ENCODE measurements at places on chromosomes 3 and 15.
A peak's percentile ranks its signal among the peaks of the same experiment; 100 is the strongest.

GRCh38 chr3:52492059-52492458, 3.1 kb upstream of the STAB1 start:
- DNase-seq: no peak

DNA sequence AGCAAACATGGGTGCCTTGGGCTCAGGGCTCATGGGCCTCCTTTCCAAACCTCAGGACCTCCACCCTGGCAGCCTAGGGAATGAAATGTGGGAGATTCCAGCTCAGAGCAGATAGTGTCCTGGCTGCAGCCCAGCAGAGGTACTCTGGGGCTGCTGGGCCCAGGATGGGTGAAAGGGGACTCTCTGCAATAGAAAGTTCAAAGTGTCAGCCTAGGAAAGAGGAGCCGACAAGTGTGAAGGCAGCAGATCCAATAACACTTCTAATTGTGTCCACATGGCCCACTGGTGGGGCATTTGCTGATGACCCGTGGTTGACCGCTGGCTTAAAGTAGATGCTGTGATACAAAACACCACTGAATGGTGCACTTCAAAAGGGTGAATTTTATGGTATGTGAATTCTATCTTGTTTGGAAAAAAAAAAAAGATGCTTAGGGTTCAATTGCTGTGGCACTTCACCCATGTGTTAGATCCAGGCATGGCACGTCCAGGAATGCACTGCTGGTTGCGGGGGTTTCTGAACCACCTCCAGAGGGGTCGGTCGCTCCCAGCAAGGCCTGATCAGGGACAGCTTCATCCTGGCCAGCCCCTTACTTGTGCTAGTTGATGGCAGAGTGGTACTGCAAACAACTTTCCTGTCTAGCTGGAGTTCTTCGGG, 20.9 kb downstream of the AMOTL2 start:
- no peak for DNase-seq

- DNase-seq: no peak
Measured at GRCh38 chr15:68500363-68501258, 68.6 kb upstream of the ITGA11 start.

- peak; percentile 74 for DNase-seq
Measured at GRCh38 chr3:42507252-42507651, 4.8 kb downstream of the VIPR1 start.

DNA sequence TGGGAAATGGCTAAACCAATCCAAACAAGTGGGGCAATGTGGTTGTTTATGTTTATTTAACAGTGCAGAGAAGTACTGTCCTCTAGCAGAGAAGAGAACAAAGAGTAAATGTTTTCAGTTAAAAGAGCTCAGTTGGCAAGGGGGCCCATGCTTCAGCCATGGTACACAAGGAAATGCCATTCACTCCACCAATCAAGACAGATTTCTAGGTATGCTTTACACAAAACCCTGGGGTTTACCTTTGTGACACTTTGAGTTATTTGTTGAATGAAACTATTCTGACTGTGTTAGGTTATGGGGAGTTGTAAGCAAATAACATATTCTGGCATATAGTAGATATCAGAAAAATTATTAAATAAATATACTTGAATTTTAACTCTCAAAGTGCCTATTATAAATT, 228.5 kb upstream of the MME start:
- DNase-seq: no peak
